ENCODE measurements at places on chromosomes 5 and 9. TPM values are rescaled to one million over a fixed set of nuclear protein-coding genes. Genes with fewer than 3 reads are reported as not detected.

GRCh38 chr9:104927216-104927911, 591 bp downstream of the ABCA1 start:
- H3K4me1 ChIP-seq: peaks cover 11% of the 10 kb centered on the region
- peak; percentile 42 for DNase-seq
- peaks cover 39% of the 10 kb centered on the region for H3K27me3 ChIP-seq
- H3K27ac ChIP-seq: no peak overlapping the region
- no peaks in the 10 kb centered on the region for H3K36me3 ChIP-seq

- H3K27ac ChIP-seq: no peak overlapping the region
- peaks cover 42% of the 10 kb centered on the region for H3K36me3 ChIP-seq
- H3K27me3 ChIP-seq: peaks cover 10% of the 10 kb centered on the region
- no peak overlapping the region for H3K4me3 ChIP-seq
- no peak for DNase-seq
Measured at GRCh38 chr9:112046181-112046580, 128.9 kb downstream of the SUSD1 start.

Gene SNX18
- total RNA-seq: 45.3 TPM

Gene PRR16
- total RNA-seq: not detected

All from activated CD8-positive, alpha-beta memory T cell treated with anti-CD3 and anti-CD28 coated beads, Interleukin-2, amount 10 ng/mL, durations not matched to agents 7 days and 5 days (primary cell).